Mesothelial cell of epicardium (in vitro differentiated cells): ENCODE measurements at places on chromosomes 1 and 21. TPM values are rescaled to one million over a fixed set of nuclear protein-coding genes. Genes with fewer than 3 reads are reported as not detected.

DNA sequence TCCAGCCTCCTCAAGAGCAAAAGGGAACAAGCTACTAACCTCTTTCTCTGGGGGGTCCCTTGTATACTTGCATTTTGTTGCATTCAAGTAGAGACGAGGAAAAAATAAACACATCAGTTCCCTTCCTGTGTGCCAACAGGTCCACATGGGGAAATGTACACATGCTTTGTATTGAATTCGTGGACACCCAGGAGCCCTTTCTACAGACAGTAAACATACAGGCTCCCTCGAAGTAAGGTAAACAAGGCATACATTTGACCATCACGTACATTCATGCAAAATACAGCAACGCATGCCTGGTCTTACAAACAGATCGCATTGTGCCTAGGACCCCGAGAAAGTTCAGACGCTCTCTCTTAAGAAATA, 1.1 kb downstream of the KCND3 start:
- no peak for DNase-seq

DNA sequence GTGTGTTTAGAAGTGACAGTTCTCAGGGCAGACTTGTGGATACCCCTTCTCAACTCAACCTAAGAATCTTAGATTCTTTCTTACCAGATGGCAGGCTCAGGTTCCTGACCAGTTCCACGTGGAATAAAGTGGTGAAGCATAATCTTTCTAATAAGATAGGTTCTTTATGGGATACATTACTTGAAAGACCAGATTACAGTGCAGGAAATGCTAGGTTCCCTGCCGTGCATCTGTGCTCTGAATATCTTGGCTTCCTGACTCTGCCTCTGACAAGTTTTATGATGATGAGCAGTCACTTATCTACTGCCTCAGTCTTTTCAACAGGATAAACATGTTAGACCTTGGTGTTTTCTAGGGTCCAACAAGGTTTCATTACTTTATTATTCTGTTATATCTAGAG, 207.9 kb upstream of the CACYBP start:
- DNase-seq: no peak

DNA sequence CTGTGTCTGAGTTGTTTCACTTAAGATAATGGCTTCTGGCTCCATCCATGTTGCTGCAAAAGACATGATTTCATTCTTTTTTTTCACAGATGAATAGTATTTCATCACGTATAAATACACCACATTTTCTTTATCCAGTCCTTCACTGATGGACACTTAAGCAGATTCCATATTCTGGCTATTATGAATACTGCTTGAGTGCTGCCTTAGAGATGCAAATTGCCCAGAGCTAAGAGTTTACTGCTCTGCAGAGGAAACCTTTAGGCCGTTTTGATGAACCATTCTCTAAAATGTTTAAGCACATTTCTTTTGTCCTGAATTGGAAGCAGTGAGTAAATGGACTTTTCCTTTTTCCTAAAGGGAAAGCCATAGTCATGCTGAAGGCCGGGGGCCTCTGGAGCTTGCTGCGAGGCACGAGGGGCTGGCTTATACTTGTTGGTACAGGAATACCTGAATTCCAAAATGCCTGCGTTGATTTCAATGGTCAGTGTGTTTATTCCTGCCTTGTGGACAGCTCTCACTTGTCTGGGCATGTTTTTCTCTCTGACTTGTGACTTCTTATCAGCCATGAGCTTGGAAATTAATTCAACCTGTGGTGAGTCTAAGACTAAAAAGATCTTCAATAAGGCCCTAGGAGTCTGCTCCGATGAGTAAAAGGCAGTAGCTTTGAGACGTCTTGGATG, 201.0 kb upstream of the MAP1LC3C start:
- DNase-seq: no peak

DNA sequence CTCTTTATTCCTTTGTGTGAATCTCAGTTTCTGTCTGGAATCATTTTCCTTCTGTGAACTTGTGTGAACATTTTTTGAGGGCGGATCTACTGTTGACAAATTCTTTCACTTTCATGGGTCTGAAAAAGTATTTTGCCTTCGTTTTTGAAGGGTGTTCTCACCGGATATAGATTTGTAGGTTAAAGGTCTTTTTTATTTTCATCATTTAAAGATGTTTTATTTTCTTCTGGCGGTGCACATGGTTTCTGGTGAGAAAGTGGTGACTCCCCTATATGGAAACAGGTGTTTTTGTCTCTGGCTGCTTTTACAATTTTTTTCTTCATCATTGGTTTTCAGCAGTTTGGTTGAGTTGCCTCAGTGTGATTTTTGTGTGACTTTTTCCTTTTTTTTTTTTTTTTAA, 94.9 kb downstream of the DYRK1A start:
- no peak for DNase-seq

GRCh38 chr21:32381571-32381970, 11.2 kb downstream of the URB1 start:
- no peak for DNase-seq

DNA sequence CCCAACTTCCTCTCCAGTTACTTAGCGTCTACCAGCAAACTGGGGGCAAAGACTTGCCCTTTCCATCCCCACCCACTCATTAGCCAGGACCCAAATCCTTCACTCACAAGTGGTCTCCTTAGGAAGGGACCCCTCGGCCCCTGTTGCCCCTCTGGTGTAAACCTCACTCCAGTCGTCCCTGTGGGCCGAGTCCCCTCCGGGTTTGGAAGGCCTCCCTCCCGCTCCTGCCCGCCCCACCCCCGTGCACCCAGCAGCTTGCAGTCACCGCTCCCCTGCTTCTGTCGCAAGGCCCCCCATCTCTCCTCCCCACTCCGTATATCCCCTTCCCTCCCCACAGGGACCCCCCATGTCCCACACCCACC, 1.2 kb downstream of the EFHD2 start:
- DNase-seq: no peak

DNA sequence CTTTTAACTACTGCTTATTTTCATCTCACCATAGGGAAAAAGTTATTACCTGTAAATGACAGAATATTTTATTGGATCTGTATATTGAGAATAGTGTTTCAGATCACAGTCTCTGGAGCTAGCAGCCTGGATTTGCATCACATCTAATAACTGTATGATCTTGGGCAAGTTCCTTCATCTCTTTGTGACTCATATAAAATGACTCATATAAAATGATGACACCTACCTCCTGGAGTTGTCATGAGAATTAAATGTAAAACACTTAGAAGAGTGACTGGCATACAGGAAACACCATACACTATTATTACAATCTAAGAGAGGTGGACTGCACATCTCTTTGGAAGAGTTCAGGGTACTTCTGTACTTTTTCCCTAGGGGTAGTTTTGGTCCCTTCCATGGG, 421.3 kb downstream of the NEGR1 start:
- DNase-seq: no peak

DNA sequence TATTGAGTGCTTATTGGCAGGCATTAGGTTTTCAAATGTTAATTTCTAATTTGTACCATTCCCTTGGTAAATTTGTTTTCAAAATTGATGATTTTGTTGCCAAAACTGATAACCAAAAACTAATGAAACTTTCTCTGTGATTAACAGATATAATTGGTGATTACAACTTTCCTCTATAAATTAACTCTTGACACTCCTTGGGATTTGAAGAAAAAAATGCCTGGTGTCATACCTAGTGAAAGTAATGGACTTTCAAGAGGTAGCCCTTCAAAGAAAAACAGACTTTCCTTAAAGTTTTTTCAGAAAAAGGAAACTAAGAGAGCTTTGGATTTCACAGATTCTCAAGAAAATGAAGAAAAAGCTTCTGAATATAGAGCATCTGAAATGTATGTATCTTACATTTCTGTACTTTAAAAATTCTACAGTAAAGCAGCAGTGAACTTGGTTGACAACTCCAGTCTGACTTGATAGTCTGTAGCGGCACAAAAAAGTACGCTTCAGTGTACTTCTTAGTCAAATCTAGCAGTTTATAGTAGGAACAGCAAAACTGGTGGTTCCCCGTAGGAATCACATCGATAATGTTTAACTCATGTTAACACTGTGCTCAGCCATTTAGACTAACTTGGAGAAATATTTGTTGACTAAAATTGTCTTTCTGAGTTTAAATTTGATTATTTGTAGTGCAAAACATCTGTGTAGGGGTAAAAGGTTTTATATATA, 3.0 kb downstream of the USP1 start:
- no peak for DNase-seq

DNA sequence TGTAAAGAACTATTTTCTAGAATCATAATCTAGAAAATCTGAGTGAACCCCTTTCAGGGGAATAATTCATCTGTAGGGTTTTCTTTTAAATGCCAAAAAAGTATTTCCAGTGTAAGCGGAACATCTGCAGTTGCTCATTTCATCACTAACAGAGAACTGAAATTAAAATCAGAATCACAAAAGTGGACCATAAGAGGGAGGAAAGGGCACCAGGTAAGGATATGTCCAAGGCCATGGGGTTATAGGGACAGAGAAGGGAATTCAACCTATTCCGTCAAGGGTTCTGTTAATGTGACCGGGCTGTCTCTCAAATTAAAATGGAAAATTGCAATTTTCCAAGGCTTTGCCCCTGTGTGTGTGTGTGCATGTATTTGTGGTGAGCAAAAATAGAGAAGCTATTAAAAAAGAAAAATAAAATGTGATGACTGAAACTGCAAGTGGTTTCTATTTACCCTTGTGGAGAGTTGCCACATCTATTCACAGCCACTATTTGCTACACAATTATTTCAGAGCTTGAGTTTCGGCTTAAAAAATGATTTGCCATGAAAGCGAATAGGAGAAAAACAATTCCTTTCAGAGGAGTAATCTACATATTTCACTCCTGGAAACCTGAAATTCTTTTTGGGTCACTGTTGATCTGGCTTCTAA, 53.1 kb downstream of the APP start:
- DNase-seq: no peak

GRCh38 chr1:27527890-27528817, 38.2 kb upstream of the WASF2 start:
- peak; percentile 57 for DNase-seq

GRCh38 chr1:19632211-19632610, 11.9 kb upstream of the NBL1 start:
- DNase-seq: no peak

DNA sequence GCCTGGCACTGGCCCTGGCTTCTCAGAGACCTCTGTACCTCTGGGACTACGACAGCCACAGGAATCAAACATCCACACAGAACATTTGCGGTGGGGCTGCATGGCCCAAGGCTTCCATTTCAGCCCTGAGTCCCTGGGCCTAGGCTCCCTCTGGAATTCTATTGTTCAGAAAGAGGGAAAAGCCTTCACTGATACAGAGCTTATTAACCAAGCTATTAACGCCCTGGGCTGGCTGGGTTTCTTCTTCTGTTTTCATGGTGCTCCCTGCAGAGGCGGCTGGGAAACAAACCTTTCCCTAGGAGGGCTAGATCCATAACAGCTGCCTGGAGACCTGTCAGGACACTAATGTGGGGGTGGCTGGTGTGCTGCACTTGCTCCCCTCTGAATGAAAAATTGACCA, 88.2 kb downstream of the KAZN start:
- no peak for DNase-seq

DNA sequence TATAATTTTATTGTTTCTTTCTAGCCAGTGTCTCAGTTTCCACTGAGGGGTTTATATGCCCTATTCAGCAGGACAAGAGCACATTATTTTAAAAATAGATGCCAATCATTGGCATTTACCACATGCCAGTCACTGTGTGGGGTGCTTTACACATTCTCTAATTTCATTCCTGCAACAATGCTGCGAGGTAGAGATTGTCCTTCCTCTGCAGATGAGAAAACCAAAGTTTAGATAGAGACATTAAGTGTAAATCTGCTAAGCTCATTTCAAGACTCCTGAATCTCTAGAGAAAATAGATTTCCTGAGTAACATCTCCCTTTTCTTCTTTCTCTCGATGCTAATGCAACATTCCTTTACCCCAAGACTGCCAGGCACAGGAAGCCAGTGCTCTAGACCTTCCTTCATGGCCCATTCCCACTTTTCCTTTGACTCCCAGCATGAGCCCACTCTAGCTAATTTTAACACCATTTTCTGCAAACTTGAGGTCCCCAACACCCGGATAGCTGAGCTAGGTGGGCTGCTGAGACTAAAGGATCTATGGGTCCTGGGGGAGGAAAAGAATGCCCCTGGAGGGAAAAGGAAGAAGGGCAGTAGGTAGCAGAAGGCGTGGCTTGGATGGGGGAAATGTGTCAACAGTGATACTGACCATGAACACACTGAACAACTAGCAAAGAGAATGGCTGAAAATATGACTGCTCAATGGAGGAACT, 50.0 kb downstream of the SH3GLB1 start:
- no peak for DNase-seq

GRCh38 chr1:66550243-66550642, 16.3 kb downstream of the SGIP1 start:
- no peak for DNase-seq

DNA sequence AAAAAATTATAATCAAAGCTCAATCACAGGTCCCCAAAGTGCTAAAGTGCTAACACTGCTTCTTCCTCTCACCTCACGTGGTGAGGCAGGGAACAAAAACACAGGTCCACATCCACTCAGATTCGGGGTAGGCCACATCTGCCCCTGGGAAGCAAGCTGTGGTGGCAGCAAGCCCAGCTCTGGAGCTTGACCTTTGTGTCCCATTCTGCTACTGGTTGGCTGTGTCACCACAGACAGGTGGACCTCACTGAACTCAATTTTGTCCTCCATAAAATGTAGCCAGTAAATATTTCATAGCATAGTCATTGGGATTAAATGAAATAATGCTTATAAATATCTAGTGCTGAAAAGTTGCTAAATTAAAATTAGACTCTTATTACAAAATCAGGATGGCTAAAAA, 8.5 kb downstream of the AZIN2 start:
- no peak for DNase-seq

DNA sequence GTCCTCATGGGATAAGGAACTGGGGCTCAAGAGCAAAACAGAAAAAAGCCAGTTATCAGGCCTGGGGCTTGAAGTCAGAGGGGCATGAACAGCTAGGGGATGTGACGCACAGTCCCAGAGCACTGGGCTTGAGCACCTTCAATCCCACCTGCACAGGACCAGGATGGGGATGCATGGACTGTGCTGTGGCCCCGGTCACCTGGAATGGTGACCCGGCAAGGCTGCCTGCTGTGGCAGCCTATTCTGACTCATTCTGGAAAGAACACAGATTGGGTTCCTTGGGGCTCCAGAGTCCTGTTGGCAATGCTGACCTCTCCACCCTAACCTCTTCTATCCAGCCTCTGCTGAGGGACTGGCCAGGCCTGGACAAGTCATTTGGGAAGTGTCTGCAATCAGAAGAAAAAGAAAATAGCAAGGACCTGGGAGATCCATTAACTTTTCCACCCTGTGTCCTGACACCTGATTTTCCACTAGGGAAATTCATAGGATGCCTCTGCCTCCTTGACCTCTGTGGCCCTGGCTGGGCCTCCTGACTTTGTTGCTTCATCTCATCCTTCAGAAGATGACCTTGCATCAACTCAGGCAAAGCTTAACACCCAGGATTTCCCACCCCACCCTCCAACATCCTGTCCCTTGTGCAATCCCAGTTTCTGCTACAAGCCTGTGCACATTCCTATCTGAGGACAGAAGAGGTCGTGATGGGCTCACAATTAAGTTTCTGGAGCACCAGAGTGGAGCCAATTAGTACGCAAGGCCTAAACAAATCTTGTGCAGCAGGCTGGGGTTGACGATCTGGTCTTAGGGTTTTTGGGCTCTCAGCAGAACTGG, 17.9 kb upstream of the FMOD start:
- DNase-seq: no peak

GRCh38 chr1:233085566-233085965, 135.2 kb downstream of the NTPCR start:
- no peak for DNase-seq

GRCh38 chr1:13450204-13450603, 40.0 kb downstream of the PRAMEF20 start:
- no peak for DNase-seq

RHD gene
- total RNA-seq: not detected in 3 replicates

PGBD5 gene
- 0.80 to 1.2 TPM (median 0.94 TPM) in 3 replicates for total RNA-seq

PWP2 gene
- 2.3 to 7.5 TPM (median 3.1 TPM) in 3 replicates for total RNA-seq

ESPN gene
- total RNA-seq: 1.2 to 1.6 TPM (median 1.4 TPM) in 3 replicates

OR2L13 gene
- not detected in 3 replicates for total RNA-seq

ATP8B2 gene
- total RNA-seq: 37.5 to 38.8 TPM (median 38.6 TPM) in 3 replicates

TFF3 gene
- total RNA-seq: 1.5 TPM in 1 of 3 replicates, not detected in the others

DIO1 gene
- total RNA-seq: not detected in 3 replicates
